ENCODE measurements at places on chromosomes 7 and 10. TPM values are rescaled to one million over a fixed set of nuclear protein-coding genes. Genes with fewer than 3 reads are reported as not detected.

GPR26 gene
- not detected for total RNA-seq

PDZD7 gene
- 0.21 TPM for total RNA-seq

GHRHR gene
- not detected for total RNA-seq

YKT6 gene
- 84.8 TPM for total RNA-seq

SUGCT gene
- 10.3 TPM for total RNA-seq

C10orf53 gene
- not detected for total RNA-seq

VIPR2 gene
- total RNA-seq = 0.55 TPM

CEP55 gene
- total RNA-seq = 7.4 TPM

DNAJC12 gene
- 10.7 TPM for total RNA-seq

FEZF1 gene
- not detected for total RNA-seq
